IMR-90 (cell line): ENCODE measurements at places on chromosomes 7 and 10.

DNA sequence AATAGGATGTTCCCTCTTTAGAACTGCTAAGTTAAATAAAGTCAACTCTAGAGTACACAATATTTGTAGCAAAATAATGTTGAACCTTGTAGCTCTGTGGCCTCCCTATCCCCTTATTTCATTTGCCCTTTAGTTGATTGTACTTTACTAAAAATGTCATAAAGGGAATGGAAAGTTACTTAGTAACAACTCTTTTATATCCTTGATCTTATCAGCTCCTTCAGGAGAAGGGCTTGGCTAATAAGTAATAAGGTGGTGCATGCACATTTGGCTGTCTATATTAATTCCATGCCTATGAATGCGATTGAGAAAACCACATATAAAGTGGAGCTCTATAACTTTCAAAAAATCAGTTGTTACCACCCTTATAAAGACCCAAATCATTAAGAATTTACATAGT, 41.5 kb upstream of the GATA3 start:
- no peak for DNase-seq

DNA sequence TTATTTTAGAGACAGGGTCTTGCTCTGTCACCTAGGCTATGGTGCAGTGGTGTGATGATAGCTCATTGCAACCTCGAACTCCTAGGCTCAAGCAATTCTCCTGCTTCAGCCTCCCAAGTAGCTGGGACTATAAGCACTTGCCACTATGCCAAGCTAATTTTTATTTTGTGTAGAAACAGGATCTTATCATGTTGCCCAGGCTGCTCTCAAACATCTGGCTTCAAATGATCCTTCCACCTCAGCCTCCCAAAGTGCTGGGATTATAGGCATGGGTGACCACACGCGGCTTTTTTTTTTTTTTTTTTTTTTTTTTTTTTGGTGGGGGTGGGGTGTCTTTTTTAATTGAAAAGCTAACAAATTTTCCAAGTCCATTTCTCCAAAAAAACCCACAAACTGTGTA, 18.4 kb downstream of the HPS6 start:
- no peak for DNase-seq

DNA sequence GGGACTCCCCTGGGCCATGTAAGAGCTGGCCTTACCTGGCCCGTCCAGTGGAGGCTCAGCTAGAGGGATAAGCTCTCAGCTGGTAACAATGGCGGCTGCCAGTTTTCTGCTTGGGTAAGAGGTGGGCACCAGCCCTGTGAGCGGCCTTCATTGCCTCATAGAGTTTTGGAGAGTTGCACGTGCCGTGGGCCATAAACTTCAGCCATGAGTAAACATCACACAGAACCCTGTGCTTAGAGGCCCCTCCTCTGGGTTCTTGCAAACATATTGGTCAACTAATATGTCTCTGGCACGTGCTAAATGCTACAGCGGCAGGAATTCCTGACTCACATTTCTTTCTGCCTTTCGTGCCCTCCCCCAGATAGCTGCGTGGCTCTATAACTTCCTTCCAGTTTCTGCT, 103.9 kb upstream of the LEP start:
- peak; percentile 58 for DNase-seq

- no peak for DNase-seq
These were observed 110.6 kb downstream of the BTRC start for GRCh38 chr10:101464599-101464998.

DNA sequence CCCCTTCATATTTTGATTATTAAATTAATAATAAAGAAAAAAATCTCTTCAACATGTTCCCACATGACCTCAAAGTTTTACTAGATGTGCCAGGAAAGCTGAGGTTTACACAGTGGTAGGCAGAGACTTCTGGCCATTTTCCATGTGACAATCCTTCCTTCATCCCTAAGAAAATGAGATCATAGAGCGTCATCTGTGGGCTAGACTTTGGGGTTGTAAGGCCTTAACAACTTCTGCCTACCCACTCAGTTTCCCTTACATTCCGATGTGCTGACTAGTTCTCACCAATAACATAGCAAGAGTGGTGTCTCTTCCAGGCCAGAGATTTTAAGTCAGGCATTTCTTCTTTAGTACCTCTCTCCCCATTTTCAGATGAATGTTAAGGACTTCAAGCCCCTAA, 171.1 kb upstream of the PHF14 start:
- DNase-seq: peak; percentile 13

- no peak for DNase-seq
These were observed 258.7 kb upstream of the SLC26A5 start for GRCh38 chr7:103704701-103705100.

- no peak for DNase-seq
These were observed 121.5 kb upstream of the PRSS58 start for GRCh38 chr7:142379201-142379885.
